HepG2 (cell line): ENCODE measurements at places on chromosomes 1 and 21. TPM values are rescaled to one million over a fixed set of nuclear protein-coding genes. Genes with fewer than 3 reads are reported as not detected.

GRCh38 chr1:205497351-205497750, 7.1 kb upstream of the CDK18 start:
- peaks cover 92% of the 10 kb centered on the region for H3K4me1 ChIP-seq
- no peaks in the 10 kb centered on the region for H3K27me3 ChIP-seq
- no peak overlapping the region for H3K4me3 ChIP-seq
- no peak overlapping the region for H3K27ac ChIP-seq

- no peaks in the 10 kb centered on the region for H3K36me3 ChIP-seq
- H3K4me3 ChIP-seq = peak overlapping the region; percentile 24; the same call in 1 of the 2 replicates
- peaks cover 1% of the 10 kb centered on the region for H3K27me3 ChIP-seq
- H3K4me1 ChIP-seq = peaks cover 66% of the 10 kb centered on the region
- DNase-seq = no peak
Observed at GRCh38 chr21:44927259-44927586, 6.5 kb upstream of the ITGB2 start.

- H3K27ac ChIP-seq = no peak overlapping the region
- no peaks in the 10 kb centered on the region for H3K36me3 ChIP-seq
- no peak for DNase-seq
- H3K4me3 ChIP-seq = no peak overlapping the region
Observed at GRCh38 chr1:244237445-244237844, 186.4 kb downstream of the ZBTB18 start.

DNA sequence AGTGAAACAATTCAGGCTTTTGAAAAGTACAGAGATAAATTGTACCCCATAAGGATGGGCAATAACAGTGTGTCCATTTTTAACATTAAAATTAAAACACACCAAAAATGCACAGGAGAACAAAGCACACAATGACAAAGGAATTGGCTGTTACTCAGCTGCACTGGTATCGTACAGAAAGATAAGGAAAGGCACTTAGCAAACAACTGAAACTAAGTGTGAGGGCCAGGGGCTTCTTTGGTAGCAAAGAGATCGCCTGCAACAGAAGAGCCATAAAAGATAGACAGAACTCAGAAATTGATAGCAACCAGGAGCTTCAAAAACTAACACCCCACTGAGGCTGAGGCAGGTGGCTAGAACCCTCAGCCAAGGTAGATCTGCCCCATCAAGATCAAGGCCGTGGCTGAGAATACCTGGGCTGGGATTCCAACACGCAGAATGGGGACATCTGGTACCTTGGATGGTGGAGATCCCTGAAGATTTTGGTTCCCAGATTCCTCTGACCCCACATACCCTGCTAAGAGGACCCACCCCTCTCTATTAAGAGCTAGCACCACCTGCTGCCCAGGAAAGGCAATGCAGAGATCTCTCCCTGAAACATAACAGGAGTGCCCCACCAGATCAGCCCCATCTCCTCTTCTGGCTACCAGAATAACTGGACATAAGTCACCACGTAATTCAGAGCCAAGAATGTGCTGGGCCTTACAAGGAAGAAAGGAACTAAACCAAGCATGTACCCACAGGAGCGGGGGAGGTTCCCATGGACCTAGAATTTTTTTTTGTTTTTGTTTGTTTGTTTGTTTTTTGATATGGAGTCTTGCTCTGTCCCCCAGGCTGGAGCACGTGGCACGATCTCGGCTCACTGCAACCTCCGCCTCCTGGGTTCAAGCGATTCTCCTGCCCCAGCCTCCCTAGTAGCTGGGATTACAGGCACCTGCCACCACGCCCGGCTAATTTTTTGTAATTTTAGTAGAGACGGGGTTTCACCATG, 16.2 kb downstream of the PLEKHO1 start:
- no peak overlapping the region for H3K27ac ChIP-seq
- H3K4me1 ChIP-seq = peaks cover 43% of the 10 kb centered on the region
- DNase-seq = peak; percentile 39
- peaks cover 1% of the 10 kb centered on the region; the same call in 1 of the 2 replicates for H3K27me3 ChIP-seq
- H3K4me3 ChIP-seq = no peak overlapping the region

KLF17 gene
- not detected in 2 replicates for polyA plus RNA-seq

LHX4 gene
- 0.03 and 0.05 TPM in 2 replicates for polyA plus RNA-seq

OR2T11 gene
- not detected in 2 replicates for polyA plus RNA-seq
